ENCODE measurements at places on chromosomes 1 and 21.

GRCh38 chr1:61579802-61580201 lies 145.1 kb downstream of the TM2D1 start:
- no peaks in the 10 kb centered on the region for H3K36me3 ChIP-seq
- no peak overlapping the region for H3K4me3 ChIP-seq
- H3K4me1 ChIP-seq, result no peaks in the 10 kb centered on the region
- peaks cover 46% of the 10 kb centered on the region for H3K27me3 ChIP-seq

DNA sequence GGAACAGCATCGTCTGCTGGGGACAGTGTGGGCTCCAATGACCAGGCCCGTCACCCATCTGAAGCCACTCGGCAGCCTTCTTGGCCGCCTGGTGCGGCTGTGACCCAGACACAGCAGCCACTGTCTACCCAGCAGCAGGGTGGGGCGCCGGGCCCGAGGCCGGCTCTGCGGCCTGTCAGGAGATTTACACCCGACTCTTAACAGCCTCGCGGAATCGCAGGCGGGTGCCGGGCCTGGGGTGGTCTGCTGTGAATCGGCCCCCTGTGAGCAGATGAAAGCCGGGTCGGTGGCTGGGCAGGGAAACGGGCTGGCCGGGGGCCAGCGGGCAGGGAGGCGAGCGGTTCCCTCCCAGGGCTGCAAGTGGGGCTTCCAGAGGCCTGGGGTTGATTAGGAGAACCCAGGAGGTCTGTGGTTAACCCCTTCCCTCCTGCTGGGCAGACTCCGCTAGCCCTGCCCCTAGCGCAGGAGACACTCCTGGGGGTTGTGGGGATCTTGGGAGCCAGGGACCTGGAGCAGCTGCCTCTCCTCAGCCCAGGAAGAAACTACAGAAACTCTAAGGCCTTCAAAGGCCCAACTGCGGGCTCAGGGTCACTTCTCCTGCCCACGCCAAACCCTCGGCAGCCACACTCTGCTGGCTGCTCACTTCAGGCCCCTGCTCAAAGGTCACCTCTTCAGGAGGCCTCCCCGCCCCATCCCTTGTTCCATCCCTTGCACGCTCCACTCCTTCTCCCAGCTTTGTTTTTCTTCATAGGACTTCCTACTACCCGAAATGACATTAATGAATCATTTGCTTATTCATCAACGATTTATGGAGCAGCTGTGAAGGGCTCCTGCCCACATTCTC lies 15.6 kb downstream of the RUNX3 start:
- H3K27me3 ChIP-seq, result no peaks in the 10 kb centered on the region
- peak overlapping the region; percentile 0 for H3K4me3 ChIP-seq
- no peak for DNase-seq
- H3K27ac ChIP-seq, result peak overlapping the region; percentile 96

DNA sequence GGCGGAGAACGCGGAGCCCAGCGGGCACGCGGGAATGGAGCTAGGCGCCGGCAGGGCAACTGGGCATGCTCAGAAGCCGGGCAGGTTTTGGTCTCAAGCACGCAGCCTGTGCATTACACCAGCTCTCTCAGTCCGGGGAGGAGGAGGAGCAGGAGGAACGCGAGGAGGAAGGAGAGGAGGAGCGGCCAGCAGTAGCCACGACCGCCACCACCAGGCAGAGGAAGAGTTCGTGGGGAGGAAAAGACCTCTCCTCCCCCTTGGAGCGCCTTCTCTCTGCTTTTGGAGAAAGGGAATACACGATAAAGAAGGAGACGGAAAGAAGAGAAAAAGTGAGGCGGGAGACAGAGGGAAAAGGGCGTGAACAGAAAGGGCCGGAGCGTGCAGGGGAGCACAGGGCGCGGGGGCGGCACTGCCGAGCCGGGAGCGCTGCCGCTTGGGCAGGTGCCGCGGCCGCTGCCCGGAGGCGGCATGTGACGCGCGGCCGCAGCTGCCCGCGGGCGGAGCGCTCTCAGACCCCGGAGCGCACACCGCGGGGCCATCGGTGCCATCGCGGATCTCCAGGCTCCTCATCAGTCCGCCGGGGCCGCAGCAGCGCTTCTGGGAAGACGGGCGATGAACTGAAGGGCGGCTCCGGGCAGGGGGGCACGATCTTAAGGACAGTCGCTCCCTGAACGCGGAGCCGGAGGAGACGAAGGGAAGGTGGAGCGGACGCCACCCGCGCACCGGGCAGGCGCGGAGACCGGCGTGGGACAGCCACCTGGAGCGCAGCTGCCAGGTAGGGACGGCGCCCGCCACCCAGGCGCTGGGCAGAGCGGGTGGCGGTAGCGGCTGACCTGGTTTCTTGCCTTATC lies at the start of gene CHRM3:
Gene CHRM3, plus strand, starts transcription at position 116 of the 851 bp plus-strand sequence. CDS start 520,884 bp downstream, outside the sequence.
- H3K36me3 ChIP-seq, result no peaks in the 10 kb centered on the region
- peak; percentile 43 for DNase-seq
- peaks cover 23% of the 10 kb centered on the region for H3K4me1 ChIP-seq
- peak within 1 kb of the TSS; percentile 78 for H3K4me3 ChIP-seq
- H3K27ac ChIP-seq, result no peak within 1 kb of the TSS
- H3K27me3 ChIP-seq, result peaks cover 64% of the 10 kb centered on the region

DNA sequence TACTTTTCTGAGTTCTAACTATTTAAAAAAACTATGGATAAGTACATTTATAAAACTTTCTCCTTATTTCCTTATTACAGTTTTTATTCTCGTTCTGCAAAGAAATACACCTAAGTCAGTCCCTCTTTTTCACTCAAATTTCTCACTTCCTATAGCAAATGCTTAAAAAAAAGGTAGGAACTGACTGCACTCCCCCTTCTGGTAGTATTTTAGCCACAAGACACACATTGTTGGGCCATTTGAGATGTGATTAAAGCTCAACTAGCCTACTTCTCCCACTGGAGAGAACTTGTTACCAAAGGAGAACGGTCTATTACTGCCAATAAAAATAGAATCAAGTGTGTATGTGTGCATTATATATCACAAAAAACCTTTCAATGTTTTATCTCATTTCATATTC lies 521.9 kb upstream of the PRMT6 start:
- no peaks in the 10 kb centered on the region for H3K27me3 ChIP-seq
- H3K27ac ChIP-seq, result no peak overlapping the region
- no peak overlapping the region for H3K4me3 ChIP-seq
- DNase-seq, result no peak
- H3K4me1 ChIP-seq, result no peaks in the 10 kb centered on the region

All from activated T-cell treated with anti-CD3 and anti-CD28 coated beads, Interleukin-2, amount 50 U/mL, for 24 hours (primary cell).